ENCODE measurements at places on chromosomes 16 and 17.

DNA sequence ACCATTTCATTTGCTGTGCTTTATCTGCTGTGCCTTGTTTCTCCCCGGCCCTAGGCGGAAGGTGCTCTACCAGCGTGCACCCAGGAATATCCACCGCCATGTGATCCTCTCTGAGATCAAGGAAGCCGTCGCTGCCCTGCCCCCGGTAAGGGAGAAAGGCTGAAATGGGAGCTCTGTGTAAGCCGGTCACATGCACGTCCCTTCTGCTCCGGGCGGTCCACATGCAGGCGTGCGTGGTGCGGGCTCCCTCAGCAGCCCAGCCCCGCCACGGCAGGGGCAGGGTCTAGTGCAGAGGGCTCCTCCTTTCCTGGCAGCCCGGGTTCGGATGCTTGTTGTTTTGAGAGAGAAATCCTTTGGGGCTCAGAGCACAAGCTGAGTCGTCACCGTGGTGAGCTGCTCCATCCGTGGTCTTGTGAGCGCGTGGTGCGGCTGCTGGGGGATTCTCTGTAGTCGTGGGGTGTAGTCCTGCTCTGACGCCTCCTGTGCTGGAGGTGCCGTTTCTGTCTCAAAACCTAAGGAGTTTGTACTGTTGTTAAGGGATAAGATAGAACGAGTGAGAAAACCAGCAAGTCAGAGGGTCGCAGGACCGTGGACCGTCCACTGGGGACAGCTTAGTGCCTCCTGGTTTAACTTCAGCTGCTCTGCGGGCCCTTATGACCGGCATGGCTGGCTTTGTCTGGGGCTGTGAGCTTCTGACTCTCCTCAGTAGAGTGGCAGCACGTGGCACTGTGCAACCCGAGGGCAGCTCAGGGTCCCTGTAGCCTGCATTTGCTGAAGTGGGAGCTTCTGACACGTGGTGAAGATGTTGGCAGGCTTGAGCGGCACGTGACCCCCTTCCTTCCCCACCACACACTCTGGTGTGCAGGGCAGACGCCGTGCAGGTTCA is 12.3 kb upstream of the MC1R start:
- no peak for DNase-seq

DNA sequence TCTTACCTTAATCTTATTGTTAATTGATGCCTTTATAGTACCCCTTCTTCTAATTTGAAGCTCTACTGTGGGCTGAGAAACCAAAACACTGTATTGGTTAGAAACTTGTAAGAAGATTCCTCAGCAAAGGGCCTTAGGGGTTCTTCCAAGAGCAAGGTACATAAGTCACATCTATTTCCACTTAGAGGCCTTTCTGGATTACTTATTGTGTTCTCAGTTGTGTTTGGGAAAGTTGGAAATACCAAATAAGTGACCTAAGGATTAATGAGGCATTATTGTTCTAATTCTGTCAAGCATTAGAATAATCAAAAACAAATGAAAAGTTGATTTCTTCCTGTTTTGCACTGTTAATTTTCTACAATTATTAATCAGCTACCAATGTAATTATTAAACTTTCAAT is 85.8 kb downstream of the SKAP1 start:
- no peak for DNase-seq

DNA sequence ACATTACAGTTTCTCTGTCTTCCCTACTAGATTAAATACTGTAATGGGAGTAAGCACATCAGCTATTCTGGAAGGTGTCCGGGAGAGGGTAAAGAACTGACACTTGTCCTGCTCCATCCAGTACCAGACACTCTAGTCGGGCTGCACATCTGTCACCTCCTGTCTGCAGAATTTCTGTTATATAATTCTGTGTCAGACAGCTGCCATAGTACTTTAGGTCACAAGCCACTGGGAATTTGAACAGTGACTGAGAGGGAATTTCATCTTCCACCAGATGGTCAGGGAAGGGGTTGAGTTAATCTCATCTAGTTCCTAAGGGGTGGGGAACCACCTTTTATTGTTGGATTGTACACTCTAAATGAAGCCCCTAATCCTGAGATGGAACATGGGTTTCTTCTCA is 58.6 kb upstream of the NUDT7 start:
- DNase-seq, result no peak

DNA sequence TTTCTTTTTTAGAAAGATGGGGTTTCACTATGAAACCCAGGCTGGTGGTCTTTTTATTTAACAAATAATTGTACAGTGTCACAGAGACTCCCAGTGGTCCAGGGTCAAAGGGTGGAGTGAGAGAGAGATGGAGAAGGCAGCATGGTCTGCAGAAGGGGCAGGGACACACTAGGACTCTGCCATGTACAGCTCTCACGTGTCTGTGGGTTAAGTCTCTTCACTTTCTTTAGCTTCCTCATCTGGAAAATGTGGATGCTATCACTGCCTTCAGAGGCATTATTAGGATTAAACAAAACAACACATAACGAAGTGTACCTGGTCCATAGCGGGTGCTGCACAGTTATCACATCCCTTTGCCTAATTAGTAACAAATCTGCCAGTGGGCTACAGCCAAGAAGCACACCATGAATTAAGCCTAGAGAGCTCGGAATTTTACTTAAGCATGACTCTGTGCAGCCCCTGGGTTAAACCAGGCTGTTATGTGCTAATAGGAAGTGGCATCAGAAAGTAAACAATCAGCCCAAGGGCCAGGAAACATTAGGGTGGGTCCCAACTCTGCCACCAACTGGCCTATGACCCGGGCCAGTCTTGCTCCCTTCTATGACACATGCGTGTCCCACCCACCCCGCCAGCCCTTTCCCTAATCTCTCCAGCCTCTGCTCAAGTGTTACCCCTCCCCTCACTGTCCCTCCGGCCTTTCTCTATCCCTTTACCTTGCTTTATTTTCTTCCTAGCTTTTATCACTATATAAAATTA is 13.9 kb downstream of the TOP3A start:
- no peak for DNase-seq

DNA sequence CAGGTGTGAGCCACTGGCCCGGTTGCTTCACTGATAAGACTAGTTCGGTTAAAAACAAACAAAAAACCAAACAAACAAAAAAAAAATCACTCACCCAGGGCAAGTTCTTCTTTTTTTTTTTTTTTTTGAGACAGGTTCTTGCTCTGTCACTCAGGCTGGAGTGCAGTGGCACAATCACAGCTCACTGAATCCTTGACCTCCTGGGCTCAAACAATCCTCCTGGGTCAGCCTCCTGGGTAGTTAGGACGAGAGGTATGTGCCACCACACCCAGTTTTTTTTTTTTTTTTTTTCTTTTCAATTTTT is 119.5 kb upstream of the CORO6 start:
- DNase-seq, result no peak
